ENCODE measurements at places on chromosomes 16 and 17.

DNA sequence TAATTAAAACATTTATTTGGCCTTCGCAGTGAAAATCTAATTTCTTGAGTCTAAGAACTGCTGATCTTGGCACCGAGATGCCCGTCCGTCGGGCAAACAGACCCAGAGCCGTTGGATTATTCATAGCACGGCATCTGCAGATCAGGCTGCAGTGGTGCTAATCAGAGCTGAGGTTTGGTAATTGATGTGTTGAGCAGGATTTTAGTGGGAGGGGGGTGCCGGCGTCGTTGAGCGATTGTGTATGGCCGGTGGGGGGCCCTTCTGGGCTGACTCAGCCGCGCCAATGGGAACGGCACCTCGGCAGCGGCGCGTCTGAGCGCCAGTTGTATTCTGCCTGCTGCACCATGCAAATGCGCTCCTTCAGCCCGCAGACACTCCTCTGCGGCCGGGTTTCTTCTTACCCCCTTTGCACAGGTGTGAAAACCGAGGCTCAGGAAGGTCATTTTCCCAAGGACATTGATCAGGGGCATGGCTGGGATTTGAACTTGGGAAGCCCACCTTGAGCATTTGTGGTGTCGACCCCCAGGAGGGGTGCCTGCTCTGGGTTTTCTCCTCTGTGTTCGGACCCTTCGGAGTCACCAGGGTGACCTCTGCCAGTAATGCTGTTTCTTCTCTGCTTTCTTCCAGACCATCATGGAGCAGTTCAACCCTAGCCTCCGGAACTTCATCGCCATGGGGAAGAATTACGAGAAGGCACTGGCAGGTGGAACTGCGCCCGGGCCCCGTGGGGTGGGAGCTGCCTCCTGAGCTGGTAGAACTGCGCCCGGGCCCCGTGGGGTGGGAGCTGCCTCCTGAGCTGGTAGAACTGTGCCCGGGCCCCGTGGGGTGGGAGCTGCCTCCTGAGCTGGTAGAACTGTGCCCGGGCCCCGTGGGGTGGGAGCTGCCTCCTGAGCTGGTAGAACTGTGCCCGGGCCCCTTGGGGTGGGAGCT, 18.4 kb downstream of the BAIAP2 start:
- no peak for DNase-seq

GRCh38 chr16:74700438-74701225, at the start of gene MLKL:
MLKL (minus strand) TSS chr16:74700862; CDS start chr16:74695757, 5,105 bp downstream.
- peak; percentile 44 for DNase-seq

GRCh38 chr16:1137604-1138003, 15.3 kb upstream of the CACNA1H start:
- DNase-seq, result no peak

DNA sequence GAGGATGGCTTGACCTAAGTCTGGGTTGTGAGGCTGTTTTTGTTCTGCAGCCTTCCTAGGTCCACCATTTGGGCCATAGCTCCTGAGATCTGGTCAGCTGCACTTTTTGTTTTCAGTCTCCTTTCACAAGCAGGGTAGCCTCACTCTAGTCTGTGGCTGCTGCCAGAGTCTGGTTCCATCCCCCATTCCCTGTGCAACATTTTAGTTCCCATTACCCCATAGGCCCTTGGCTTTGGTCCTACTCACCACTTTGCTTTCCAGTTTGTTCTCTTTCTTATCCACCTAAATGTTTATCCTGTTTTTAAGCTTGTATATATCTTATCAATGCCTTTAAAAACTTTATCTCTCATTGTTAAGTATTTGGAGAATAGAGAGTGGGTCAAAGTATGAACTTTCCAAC, 6.5 kb upstream of the XYLT2 start:
- no peak for DNase-seq

GRCh38 chr17:29778956-29779811, 150.8 kb downstream of the SSH2 start:
- peak; percentile 45 for DNase-seq

GRCh38 chr17:52721910-52722309, 563.4 kb upstream of the CA10 start:
- DNase-seq, result no peak

- DNase-seq, result no peak
Measured at GRCh38 chr17:33964344-33964979, 290.6 kb upstream of the CCL2 start.

DNA sequence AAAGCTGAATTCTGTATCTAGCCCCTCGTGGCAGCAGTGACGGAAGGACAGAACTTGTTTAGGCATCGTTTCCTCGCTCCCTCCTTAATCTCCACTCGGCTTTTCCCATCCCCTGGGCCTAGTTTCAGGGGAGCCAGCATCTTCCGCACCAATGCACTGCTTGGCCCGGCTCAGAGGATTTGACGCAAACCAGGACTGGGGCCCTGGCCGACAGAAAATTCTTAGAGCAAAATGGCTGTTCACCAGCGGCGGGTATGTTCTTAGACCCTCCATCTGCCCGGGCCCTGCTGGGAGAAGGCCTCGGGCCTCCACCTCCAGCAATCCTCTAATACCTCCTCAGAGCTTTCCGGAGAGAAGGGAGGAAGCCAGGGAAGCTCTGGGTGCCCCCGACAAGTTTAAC, 54.6 kb downstream of the TBC1D16 start:
- DNase-seq, result no peak

GRCh38 chr17:60328679-60329078, 63.3 kb downstream of the USP32 start:
- DNase-seq, result no peak
